Activated B cell treated with CpG ODN at 0.5 μM for 24 hours (primary cell): ENCODE measurements at places on chromosomes 7 and 10. TPM values are rescaled to one million over a fixed set of nuclear protein-coding genes. Genes with fewer than 3 reads are reported as not detected.

DNA sequence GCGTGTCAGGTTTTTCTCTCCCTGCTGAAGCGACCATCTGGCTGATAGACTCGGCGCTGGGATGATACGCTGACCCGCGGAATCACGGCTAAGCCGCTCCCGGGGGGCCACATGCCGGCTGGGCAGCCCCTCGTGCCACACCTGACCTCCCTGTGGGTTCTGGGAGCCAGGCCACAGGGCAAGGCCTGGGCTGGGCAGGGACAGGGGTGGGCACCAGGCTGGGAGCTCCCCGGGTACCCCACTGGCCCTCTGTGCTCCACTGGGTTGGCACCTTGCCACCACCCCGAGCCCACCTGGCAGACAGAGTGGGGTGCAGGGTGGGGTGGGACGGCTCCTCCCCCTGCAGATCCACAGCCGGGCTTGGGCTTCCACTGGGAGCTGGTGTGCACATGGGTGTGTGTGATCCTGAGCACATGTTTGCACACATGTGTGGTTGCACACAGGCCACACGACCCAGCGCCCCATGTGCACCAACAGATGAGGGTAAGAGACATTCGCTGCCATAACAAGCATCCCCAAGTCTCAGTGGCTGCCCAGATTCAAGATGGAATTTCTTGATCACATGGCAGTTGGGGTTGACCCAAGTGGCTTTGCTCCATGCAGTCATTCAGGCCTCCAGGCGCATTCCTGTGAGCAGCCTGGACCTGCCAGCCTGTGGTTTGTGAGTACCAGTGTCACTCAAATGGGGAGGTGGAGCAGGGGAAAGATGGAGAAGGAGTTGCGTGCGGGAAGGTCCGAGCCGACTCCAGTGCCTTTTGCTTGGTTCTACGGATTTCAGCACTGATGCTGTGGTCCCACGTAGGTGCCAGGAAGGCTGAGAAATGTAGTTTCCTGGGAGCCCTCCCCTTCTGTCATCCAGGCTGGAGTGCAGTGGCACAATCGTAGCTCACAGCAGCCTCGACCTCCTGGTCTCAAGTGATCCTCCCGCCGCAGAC lies 79.7 kb downstream of the UNCX start:
- DNase-seq, result no peak

GRCh38 chr7:50497968-50498367 lies 47.8 kb upstream of the FIGNL1 start:
- DNase-seq, result no peak

- no peak for DNase-seq
These were observed 799.9 kb downstream of the TNS3 start for GRCh38 chr7:46781901-46782439.

- no peak for DNase-seq
These were observed 2.5 kb upstream of the KPNA7 start for GRCh38 chr7:99210265-99210970.

DNA sequence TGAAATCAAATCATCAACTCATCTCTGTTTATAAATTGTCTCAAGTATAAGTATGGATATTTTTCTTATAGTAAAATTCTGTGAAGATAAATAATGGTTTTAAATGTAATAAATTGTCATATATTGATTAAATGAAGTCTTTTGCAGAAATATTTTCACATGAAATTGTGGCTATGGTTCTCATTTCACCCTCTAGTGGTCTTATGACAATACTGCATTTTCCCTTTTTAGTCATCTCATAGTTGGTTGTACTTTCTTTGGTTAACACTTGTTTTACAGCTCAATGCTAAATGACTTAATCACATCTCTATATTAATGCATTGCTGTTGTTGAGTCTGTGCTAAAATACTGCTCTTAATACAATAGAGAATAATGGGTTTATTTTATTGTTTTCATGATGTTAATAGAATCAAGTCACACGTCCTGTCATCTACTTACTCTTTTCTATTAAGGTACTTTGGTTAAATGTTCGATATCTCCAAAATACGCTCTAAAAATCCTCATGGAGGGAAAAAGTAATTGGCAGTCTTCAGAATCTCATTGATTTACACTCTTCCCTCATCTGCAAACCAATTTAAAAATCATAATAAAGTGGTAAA lies 38.0 kb upstream of the CACNA2D1 start:
- DNase-seq, result no peak

GRCh38 chr10:54064215-54064614 lies 736.8 kb downstream of the PCDH15 start:
- no peak for DNase-seq

- no peak for DNase-seq
These were observed 440.8 kb downstream of the GLRX3 start for GRCh38 chr10:130577039-130577438.

GRCh38 chr7:3245077-3245476 lies 56.0 kb upstream of the SDK1 start:
- no peak for DNase-seq

DNA sequence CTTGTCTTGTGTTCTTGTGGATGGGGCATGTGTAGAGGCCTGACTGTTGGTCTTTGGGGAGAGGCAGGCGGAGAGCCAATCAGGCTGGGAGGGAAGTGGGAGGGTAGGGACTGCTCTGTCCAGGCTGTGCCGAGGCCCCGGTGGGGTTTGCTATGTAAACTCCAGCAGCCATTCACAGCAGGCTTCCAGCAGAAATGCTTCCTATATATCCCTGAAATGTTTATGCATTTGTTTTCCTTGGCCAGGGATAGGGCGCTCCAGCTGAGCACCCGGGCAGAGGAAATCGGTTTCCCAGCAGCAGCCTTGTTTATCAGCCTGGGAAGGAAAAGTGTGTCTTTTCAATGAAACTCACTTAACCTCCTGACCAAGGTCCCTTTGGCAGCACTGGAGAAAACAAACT lies 18.3 kb upstream of the AQP1 start:
- DNase-seq, result no peak

GRCh38 chr10:77987671-77988255 lies 41.6 kb downstream of the POLR3A start:
- DNase-seq, result no peak

DNA sequence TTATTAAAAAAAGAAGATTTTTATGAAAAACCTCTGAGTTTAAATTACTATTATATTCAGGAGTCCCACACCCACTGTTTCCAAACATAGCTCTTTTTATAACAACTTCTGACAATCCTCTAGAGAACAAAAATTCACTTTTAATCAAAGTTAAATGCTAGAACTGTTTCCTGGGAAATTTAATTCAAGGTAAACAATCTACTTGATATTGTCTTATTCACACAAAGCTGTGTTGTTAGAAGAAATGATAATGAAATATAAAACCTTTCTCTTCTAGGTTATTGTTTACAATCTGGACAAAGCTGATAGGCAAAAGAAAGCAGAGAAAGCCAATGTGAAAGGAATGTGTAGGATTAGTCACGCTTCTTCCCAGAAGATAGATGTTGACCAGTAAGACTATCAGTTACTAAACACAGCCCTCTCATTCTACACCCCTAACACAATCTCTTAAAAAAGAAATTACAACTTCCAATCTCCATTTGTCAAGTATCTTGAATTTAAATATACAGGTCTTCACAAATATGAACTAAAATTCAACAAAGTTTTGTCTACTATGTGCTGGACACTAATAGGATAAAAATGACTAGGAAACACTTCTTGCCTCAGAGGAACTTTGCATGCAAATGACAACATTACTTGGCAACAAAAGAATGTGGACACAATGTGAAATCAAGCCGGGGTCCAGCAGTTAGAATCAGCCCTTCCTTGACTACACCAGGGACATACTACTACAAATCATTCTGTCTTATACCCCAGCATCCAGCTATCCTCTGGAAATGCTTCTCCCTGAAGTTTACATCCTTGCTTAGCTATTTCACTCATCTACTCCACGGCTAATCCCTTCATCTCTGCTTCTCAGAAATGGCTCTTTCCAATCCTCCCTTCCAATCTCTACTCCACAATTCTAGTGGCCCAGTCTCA lies 123.7 kb downstream of the IMMP2L start:
- no peak for DNase-seq

DNA sequence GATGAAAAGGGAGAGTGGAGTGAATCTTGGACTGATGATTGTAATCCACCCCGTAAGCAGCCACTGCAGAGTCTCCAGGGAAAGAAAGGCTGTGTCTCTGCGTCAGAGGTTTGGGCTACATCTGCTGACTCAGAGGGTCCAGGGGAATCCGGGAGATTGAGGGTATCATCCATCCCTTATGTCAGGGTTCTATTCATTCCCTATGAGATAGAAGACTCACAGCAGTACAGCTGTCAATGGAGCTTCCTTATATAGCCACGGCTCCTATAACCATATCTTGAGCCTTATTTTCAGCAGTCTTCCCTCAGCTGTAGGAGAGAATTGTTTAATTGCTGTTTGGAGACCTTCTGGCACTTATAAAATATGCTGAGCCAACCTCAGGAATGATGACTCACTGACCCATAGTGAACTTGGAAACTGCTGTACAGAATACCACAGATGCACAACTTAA lies 558.2 kb upstream of the PFKP start:
- no peak for DNase-seq

DNA sequence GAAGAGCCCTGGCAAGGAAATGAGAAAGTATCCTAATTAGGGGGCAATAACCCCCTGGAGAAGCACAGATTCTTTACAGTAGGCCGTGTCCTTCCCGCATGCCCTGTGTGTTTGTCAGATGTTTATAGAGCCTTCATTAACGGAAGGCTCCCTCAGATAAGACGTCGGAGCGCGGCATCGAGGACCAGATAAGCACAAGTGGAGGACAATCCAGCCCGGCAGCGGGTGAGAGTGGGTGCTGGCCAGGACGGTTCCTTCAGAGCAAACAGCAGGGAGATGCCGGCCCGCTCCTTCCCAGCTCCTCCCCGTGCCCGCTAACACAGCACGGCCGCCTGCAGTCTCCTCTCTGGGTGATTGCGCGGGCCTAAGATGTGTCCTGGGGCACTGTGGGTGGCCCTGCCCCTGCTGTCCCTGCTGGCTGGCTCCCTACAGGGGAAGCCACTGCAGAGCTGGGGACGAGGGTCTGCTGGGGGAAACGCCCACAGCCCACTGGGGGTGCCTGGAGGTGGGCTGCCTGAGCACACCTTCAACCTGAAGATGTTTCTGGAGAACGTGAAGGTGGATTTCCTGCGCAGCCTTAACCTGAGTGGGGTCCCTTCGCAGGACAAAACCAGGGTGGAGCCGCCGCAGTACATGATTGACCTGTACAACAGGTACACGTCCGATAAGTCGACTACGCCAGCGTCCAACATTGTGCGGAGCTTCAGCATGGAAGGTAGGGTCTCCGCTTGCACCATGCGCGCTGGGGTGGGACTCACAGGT lies at the start of gene GDF2:
GDF2 (plus strand) TSS at position 155 of the 762 bp plus-strand sequence; CDS start at position 370, 215 bp downstream.
- DNase-seq, result no peak

- no peak for DNase-seq
These were observed 933.8 kb downstream of the REEP3 start for GRCh38 chr10:64454962-64455361.

DNA sequence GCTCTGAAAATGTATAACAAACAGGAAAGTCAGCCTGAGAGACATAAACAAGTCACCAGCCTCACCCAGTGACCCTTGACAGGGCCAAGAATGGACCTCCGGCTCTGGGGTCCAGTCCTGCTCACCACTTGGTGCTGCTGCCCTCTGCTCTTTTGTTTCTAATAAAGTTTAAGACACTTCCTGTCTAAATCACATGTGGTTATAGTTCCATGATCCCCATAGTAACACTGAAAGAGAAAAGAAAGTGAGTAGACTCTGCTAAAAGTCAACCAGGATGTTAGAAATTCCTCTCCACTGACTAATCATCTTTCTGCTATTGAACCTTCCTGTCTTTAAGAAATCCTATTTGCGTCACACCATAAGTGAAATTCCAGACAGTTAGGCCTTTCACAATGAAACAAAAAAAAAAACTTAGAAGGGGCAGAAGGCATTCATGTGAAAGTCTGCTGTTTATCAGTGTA lies 179.2 kb upstream of the BET1 start:
- no peak for DNase-seq

DNA sequence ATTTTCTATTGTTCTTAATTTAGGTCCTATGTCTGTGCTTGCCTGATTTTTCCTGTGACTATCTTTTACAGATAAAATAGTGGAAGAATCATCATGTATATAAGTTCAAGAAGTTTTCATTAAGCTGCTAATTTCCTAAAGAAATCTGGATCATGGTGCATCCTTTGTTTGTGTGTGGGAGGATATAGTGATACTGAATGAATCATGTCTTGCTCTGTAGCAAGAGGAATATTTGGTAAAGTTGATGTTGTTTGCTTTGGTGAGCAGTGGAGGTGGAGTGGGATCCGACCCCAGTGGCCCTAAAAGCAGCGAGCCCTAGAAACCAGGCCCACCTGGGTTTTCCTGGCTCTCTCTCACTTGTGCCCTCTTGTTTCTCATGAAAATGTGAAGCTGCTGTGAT lies 83.7 kb downstream of the CCNY start:
- no peak for DNase-seq

DNA sequence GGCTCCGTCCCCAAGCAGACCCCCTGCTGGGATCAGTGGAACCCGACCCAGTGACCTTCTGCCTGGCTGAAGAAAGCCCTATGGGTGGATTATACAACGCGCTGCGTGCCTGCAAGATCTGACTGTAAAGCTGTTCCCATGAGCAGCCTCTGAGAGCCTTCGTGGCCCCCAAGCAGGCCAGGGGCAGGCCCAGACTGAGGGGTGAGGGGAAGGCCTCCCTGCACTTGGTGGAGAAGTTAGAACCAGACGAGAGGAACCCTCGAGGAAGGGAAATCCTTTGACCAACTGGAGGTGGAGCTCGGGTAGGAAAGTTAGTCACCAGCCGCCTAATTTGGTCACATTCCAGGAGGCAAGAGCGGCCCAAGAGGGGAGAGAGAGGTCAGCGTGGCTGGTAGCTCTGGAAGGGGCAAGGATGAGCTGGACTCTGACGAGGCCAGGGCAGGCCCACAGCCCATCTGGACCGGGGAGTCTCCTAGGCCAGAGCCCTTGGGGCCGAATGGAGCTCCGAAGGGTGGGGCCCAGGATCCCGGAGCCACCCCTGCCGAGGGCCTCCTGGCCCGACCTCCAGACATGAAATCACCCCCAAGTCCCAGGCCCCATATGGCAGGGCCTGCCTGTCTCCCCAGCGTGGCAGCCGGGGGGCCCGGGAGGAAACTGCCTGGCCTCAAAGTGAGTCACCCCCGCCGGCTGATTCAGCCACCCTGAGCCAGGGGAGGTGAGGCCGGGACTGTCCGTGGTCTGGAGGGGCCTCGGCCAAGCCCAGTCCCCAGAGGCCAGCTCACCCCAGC lies 23.3 kb upstream of the PDGFA start:
- no peak for DNase-seq

DNA sequence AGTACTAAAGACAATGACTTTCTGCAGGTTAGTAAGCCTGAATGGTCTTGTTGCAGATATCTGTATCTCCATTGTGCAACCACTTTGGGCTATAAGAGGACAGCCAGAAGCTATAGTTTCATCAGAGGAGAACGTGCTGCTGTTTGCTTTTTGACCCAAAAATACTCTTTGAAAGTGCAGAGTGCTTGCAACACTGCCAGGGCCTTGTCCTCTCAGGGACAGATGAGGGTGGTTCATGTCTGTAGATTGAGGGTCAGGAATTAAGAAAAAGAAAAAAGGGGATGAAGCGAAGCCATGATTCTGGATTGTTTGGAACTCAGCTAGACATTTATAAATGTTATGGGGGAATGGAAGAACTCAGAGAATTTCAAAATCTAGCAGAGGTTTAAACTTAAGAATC lies 212.5 kb downstream of the SEC23IP start:
- no peak for DNase-seq

The CHAT gene
- not detected in 2 replicates for total RNA-seq

The ST8SIA6 gene
- 0.13 TPM in 1 of 2 replicates, not detected in the other for total RNA-seq

The NSUN6 gene
- 16.4 and 18.4 TPM in 2 replicates for total RNA-seq

The DPP6 gene
- total RNA-seq, result not detected in 2 replicates

The KEL gene
- 0.37 and 1.2 TPM in 2 replicates for total RNA-seq

The ENTPD1 gene
- total RNA-seq, result 187 TPM in 2 replicates

The KAZALD1 gene
- 0.58 TPM in 1 of 2 replicates, not detected in the other for total RNA-seq

The FBXL15 gene
- total RNA-seq, result 15.7 and 18.9 TPM in 2 replicates

The TFEC gene
- 35.0 and 39.7 TPM in 2 replicates for total RNA-seq
